ENCODE measurements at places on chromosomes 7 and 10.

- no peak for DNase-seq
These were observed 61.2 kb upstream of the ODAD2 start for GRCh38 chr10:28060031-28060607.

- DNase-seq = peak; percentile 18
These were observed 43.4 kb downstream of the PRF1 start for GRCh38 chr10:70558871-70559810.

DNA sequence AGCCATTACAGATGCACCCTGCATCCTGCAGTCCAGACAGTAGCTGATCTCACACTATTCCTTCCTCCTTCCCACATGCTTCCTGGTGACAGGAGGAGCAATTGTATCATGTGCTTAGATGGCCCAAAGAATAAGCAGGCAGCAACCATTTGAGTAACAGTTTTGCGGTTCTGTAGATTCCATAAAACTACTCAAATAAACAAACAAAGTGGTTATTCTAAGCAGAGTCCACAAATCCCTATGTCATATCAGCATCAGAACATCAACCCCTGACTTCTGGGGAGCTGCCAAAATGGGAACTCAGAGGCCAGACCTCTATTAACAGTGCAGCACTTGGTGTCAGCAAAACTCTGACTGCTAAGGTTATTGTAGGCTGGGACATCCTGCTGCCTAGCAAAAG is 226.0 kb downstream of the SORCS1 start:
- DNase-seq = no peak

- no peak for DNase-seq
These were observed 202.9 kb upstream of the PLXNA4 start for GRCh38 chr7:132779164-132779563.
